ENCODE measurements at places on chromosomes 1 and 21. TPM values are rescaled to one million over a fixed set of nuclear protein-coding genes. Genes with fewer than 3 reads are reported as not detected.
A peak's percentile ranks its signal among the peaks of the same experiment; 100 is the strongest.

Gene CLDN19
- total RNA-seq, result not detected

DNA sequence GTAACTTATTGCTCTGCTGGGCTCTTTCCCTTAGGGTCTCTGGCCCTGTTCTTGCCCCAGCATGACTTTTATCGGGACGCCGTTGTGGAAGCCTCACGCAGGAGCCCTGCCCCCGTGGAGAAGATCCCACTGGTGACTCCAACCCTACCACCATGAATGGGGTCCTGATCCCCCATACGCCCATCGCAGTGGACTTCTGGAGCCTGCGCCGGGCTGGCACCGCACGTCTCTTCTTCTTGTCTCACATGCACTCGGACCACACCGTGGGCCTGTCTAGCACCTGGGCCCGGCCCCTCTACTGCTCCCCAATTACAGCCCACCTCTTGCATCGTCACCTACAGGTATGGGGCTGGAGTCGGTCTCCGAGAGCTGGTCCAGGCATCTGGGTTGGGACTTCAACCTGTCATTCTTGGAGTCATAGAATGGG, 322 bp downstream of the DCLRE1B start:
- H3K36me3 ChIP-seq, result peaks cover 19% of the 10 kb centered on the region
- H3K27me3 ChIP-seq, result no peaks in the 10 kb centered on the region
- DNase-seq, result no peak
- peaks cover 59% of the 10 kb centered on the region for H3K4me1 ChIP-seq
- peak overlapping the region; percentile 91 for H3K27ac ChIP-seq

- no peak overlapping the region for H3K27ac ChIP-seq
- no peaks in the 10 kb centered on the region for H3K36me3 ChIP-seq
- H3K4me3 ChIP-seq, result no peak overlapping the region
- no peaks in the 10 kb centered on the region for H3K27me3 ChIP-seq
- H3K4me1 ChIP-seq, result no peaks in the 10 kb centered on the region
Observed at GRCh38 chr1:225824533-225824941, 14.6 kb downstream of the EPHX1 start.

DNA sequence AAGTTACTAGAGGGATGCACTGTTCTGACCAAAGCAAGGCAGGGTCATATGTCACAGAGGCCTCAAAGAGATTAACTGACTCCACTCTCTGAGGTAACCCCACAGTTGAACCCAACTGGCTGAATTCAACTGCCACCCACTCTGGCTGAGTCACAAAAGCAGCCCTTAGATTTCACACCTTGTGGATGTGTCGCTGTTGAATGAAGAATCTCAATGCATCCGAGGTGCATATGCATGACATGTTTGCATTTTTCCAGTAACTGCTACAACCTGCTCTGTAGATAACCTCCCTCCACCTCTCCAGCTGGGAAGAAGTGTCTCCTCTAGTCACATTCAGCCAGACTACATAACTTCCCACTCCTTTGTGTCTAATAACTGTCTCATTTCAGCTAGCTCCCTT, 27.9 kb upstream of the KIF21B start:
- H3K36me3 ChIP-seq, result no peaks in the 10 kb centered on the region
- H3K27ac ChIP-seq, result no peak overlapping the region
- peak; percentile 11 for DNase-seq

- DNase-seq, result no peak
- peaks cover 9% of the 10 kb centered on the region for H3K4me1 ChIP-seq
- no peaks in the 10 kb centered on the region for H3K36me3 ChIP-seq
- no peak overlapping the region for H3K27ac ChIP-seq
Observed at GRCh38 chr1:213621077-213621476, 366.7 kb upstream of the PROX1 start.

GRCh38 chr1:11700601-11701467, 9.3 kb downstream of the DRAXIN start:
- H3K27me3 ChIP-seq, result peaks cover 7% of the 10 kb centered on the region
- H3K27ac ChIP-seq, result no peak overlapping the region
- DNase-seq, result no peak
- H3K4me3 ChIP-seq, result no peak overlapping the region

- no peak overlapping the region for H3K27ac ChIP-seq
- H3K4me1 ChIP-seq, result no peaks in the 10 kb centered on the region
- no peak overlapping the region for H3K4me3 ChIP-seq
Observed at GRCh38 chr1:2320006-2320405, 71.3 kb downstream of the MORN1 start.

- no peaks in the 10 kb centered on the region for H3K27me3 ChIP-seq
- no peak overlapping the region for H3K4me3 ChIP-seq
- H3K4me1 ChIP-seq, result peaks cover 63% of the 10 kb centered on the region
- H3K27ac ChIP-seq, result peak overlapping the region; percentile 24
- DNase-seq, result no peak
Observed at GRCh38 chr1:12445257-12445656, 172.8 kb downstream of the DHRS3 start.

Gene C1orf226
- 0.19 TPM for total RNA-seq
